ENCODE measurements at places on chromosomes 6 and 20.
A peak's percentile ranks its signal among the peaks of the same experiment; 100 is the strongest.

DNA sequence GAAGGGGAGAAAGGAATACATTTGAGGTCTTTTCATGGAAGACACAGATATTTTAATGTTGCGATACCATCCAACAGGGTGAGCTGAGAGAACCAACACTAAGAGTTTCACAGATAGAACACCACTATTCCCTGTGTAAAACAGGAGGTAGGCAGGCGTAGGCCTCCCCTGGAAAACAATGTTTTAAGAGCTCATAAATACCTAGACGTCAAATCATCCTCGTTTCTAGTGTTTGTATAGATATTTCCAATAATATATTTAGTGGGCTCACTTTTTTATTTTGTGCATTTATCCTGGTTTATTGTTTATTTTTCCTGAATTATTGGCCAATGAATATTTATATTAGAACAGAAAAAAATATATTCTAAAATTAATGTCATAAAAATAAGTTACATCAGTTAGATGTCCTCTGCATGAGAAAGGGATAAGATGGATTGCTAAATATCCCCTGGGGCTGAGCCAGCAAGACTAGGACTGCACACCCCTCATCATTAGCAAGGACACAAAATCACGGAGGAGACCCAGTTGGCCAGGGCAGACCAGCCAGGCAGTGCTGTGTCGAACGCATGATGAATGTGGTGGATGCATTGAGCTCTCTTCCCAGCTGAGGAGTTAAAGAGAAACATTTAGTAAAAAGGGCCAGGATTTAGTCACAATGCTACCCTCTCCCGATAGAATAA lies 380.5 kb downstream of the C6orf118 start:
- no peak for DNase-seq

DNA sequence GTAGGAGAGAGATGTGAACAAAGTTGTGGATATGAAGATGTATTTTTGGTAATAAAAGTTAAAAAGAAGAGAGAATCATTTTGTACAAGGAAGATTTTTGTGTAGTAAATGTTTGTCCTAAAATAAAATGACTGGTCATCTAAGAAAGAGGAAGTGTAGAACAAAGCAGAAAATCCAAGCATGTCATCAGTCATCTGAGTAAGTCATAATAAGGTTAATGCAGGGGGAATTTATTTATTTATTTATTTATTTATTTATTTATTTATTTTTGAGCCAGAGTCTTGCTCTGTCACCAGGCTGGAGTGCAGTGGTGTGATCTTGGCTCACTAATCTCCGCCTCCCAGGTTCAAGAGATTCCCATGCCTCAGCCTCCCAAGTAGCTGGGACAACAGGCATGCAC lies 15.7 kb upstream of the CGA start:
- no peak for DNase-seq

GRCh38 chr20:56628015-56628872 lies 862 bp upstream of the TFAP2C start:
- DNase-seq, result peak; percentile 28

DNA sequence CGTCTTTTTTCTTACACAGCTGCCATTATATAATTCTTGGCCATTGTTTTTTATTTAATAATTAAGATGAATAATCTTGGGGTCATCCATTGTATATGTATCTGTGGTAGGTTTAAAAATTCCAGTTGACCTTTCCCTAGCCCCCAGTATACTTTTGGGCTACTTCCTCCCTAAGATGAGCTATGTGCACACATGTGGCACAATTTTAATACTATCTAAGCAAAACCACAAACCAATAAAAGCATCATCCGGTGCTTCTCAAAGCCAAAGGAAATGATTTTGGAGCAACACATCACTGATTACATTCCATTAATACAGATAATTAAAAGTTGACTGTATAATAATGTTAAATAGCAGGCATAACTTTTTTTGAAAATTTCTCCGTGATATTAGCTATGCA lies 161.2 kb downstream of the ATXN1 start:
- no peak for DNase-seq

GRCh38 chr6:144351379-144352127 lies 66.4 kb downstream of the UTRN start:
- DNase-seq, result no peak

DNA sequence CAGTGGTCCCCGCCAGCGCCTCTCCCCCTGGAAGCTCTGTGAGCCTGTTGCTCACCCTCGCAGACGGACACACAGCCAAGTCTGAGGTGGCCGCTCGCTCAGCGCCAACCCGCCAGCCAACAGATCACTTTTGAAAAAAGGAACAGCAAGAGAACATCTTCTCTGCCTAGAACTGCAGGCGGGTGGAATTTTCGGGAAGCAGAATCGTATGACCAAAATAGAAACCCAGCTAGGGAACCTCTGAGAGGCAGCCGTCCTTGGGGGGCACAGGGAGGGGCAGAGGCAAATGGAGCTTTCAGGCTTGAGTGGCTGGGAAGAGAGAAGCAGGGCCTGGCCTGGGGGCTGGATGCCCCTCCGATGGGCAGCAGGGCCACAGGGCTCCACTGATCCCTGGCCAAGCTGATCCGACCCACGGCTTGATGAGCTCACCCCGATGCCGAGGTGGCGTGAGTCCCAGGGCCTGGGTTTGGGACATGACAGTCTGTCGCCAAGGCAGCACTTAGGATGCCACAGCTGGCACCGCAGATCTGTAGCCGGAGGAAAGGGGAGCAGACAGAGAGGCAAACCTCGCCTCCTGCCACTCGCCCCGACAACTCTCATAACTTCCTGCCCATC lies 9.8 kb downstream of the NFATC2 start:
- DNase-seq, result peak; percentile 44

GRCh38 chr6:57262901-57263694 lies 41.0 kb upstream of the RAB23 start:
- DNase-seq, result no peak

GRCh38 chr6:515267-515666 lies 123.7 kb downstream of the IRF4 start:
- no peak for DNase-seq

All from kidney tubule cell (primary cell).